ENCODE measurements at places on chromosomes 1 and 21.

- no peak for DNase-seq
These were observed 103.8 kb downstream of the PCBP3 start for GRCh38 chr21:45747233-45747766.

DNA sequence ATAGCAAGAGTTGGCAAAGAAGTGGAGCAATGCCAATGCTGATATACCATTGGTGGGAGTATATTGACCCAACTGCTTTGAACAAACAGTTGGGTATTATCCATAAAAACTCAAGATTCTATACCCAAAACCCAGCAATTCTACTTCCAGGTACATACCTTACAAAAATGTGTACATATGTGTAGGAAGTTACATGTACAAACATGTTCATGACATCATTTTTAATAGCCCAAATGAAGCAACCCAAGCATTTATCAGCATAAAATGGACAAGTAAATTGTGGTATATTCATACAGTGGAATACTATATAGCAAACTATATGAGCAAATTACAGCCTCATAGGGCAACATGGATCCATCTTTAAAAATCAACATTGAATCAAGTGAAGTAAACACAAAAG is 20.9 kb downstream of the RWDD3 start:
- DNase-seq: no peak

DNA sequence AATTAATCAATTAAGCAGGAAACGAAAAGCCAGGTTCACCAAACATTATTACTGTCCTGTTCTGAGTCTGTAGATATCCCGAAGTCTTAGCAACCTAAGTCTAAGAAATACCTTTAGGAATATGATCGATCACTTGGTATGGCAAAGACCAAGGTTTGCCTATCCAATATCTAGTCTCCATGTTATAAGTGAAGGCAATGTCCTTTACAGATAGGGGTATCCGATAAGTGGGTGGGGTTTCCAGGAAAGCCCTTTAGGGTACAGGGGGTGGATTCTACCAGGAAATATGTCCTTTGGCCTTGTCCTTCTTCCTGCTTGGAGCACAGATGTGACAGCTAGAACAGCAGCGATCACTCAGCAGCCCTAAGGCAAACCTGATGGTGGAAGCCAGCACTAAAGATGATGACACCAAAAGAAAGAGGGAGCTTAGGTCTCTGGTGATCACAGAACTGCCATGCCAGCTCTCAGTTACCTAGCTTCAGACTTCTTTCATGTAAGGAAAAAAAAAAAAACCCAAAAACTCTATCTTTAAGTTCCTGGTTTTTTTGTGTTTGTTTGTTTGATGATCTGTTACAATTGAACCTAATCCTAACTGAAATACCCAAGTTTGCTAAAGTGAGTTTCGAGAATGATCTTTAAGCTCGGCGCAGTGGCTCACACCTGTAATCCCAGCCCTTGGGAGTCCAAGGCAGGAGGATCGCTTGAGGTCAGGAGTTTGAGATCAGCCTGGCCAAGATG is 40.8 kb downstream of the DSTYK start:
- DNase-seq: no peak

DNA sequence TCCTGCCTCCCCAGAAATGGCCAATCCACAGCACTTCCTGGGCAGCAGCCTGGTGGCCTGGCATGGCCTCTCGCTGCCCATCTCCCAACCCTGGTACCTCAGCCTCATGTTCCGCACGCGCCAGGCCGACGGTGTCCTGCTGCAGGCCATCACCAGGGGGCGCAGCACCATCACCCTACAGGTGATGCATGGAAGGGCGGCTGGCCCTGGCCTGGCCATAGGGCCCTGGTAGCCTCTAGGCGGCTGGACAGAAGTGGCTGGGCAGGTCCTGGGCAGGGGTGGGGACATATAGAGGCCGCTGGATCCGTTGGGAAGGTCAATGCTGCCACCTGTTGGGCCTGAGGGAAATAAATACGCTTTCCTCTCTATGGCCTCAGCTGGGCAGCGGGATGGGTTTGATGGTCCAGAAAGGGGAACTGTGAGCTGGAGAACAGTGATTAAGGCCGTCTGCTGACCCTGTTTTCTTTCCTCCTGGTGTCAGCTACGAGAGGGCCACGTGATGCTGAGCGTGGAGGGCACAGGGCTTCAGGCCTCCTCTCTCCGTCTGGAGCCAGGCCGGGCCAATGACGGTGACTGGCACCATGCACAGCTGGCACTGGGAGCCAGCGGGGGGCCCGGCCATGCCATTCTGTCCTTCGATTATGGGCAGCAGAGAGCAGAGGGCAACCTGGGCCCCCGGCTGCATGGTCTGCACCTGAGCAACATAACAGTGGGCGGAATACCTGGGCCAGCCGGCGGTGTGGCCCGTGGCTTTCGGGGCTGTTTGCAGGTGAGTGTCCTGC is 14.4 kb downstream of the CELSR2 start:
- DNase-seq: peak; percentile 99

DNA sequence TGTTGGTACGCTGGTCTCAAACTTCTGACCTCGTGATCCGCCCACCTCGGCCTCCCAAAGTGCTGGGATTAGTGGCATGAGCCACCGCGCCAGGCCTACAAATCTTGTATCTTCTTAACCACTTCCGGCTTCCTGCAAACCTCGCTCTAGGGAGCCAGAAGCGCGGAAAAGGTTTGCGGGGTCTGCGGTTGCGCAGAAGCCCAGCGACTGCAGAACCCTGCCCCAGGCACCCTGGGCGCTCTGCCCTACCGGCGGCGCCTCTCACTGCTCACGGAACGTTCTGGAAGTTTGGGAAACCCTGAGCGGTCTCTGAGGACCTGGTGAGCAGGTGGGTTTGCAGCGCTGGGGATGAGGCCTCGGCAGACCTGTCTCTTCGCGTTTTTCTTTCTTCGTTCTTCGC is at the start of gene C1orf146:
Gene C1orf146, plus strand, starts transcription at position 195 of the 400 bp plus-strand sequence. CDS start 13,506 bp downstream, outside the sequence.
- no peak for DNase-seq

GRCh38 chr1:235972311-235972689 is 92.6 kb downstream of the NID1 start:
- no peak for DNase-seq

DNA sequence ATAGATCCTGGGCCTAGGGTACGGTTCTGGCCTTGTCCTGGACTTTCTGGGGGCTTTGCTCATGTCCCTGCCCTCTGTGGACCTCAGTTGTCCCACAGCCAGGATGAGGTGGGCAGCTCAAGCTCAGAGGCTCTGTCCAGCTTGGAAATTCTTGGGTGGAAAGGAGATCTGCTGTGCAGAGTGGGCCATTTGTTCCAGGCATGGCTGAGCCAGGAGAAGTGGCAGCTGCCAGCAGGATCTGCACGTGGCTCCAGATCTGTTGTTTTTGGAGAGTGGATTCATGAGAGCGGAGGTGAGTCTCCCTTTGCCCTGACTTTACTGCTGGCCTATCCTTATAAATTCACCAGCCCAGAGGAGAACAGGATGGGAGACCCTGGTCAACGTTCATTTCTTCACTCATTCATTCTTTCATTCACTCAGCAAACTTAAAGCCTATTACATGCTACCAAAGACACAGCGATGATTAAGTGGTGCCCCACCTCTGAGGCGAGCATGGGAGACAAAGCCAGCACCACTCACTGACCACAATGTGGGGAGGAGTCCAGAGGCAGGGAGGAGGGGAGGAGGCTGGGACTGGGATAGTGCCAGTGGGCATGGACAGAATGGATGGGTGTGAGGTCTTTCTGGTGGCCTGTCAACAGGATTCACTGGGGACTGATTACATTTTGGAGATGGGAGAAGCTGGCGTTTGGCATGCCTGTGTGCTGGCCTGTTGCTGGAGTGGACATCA is 205.1 kb downstream of the TRABD2B start:
- DNase-seq: no peak

- DNase-seq: no peak
These were observed at the start of gene HJV for GRCh38 chr1:146021622-146022402. HJV (minus strand) TSS chr1:146021735; CDS start chr1:146020231, 1,504 bp downstream.

DNA sequence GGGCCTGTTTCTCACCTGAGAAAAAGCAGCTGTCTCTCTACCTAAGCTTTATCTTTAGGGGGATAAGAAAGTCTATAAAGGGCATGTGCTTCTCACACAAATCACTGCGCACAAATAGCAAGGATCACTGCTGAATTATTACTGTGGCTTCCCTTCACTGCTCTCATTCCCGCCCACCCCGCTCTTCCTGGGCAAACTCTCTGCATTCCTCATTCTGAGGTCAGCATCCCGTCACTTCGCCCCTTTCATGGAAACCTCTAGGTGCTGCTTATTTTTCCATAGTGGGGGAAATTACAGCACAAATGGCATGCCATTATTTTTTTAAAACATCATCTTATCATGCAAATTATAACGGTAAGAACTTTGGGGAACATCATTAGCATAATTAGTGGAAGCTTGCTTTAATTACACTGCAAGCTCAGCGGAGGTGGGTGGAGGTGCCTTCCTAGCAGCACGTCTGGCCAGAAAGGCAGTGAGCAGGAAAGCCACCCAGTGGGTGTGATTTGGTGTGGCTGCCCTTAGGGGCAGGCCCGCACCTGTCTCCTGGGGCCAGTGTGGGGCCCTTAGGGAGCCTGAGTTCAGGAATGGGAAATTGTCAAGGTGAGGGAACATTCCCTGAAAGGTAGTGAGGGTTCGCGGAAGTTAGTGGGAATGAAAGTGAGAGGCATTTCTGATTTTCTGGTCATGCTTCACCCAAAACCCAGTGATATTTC is 105.9 kb downstream of the LAMC2 start:
- DNase-seq: no peak

DNA sequence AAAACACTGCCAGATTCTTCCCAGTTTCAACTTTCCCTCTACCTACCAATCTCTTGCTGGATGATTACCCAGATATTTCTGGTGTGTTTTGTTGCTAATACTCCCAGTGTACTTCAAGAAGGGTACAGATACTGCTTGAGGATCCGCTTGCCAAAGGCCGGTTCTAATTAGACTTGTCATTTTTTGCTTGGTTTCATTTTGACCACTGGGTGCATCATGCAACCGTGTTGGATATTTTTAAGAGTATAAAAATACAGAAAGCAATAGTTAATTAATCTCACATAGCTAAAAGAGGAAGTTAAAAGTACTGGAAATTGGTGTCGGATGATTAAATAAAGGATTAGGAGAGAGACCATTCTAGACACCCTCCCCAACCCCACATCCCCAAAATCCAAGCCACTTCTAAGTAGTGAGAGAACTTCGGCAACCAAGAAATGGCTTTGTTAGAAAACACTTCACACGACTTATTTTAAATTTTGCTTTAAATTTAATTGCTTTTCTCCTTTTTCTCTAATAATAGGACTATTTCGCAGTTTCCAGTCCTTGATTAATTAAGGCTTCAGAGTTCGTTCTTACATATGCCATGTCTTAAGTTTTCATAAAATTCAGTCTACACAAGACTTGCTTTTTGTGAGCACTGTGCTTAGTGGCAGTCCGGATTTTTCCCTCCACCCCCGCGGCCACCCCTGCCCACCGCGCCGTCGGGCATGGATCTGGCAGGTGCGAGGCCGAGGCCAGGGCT is 2.5 kb upstream of the CDKN2C start:
- DNase-seq: peak; percentile 48

- DNase-seq: no peak
These were observed 286.8 kb downstream of the PTPRU start for GRCh38 chr1:29523136-29523535.

DNA sequence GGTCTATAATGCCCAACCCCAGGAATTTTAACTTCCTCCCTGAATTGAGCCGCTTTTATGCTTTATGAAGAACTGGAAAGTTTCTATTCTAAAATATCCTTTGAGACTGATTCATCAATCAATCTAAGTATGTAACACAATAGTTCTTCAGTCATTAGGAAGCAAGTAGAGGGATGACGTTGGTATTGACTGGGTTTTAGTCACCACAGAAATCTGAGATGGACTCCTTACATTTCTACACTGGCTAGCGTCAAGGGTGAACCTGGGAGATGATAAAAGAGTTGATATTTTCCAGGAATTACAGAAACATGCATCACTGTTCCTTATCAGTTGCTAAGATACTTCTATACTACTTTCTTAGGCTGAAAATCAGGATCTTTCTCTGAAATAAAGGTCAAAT is 308.0 kb downstream of the HMCN1 start:
- DNase-seq: no peak

- no peak for DNase-seq
These were observed 15.8 kb upstream of the NEXN start for GRCh38 chr1:77872645-77873044.

DNA sequence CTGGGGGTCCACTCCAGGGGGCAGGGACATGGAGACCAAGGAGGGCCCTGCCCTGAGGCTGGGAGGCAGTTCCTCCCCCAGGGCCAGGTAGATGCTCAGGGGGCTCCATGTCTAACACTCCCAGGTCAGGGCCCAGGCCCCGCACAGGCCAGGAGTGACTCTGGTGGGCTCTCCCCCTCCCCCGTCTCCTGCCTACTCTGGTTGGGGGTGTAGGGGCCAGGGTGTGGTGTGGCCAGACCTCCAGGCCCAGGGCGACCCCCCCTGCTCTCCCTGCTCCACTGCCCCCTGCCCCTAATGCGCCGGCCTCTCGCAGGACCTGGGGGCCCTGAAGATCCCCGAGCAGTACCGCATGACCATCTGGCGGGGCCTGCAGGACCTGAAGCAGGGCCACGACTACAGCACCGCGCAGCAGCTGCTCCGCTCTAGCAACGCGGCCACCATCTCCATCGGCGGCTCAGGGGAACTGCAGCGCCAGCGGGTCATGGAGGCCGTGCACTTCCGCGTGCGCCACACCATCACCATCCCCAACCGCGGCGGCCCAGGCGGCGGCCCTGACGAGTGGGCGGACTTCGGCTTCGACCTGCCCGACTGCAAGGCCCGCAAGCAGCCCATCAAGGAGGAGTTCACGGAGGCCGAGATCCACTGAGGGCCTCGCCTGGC is 19.7 kb upstream of the CCDC27 start:
- no peak for DNase-seq

- DNase-seq: peak; percentile 96
These were observed 29.0 kb upstream of the SARS1 start for GRCh38 chr1:109184687-109185086.

DNA sequence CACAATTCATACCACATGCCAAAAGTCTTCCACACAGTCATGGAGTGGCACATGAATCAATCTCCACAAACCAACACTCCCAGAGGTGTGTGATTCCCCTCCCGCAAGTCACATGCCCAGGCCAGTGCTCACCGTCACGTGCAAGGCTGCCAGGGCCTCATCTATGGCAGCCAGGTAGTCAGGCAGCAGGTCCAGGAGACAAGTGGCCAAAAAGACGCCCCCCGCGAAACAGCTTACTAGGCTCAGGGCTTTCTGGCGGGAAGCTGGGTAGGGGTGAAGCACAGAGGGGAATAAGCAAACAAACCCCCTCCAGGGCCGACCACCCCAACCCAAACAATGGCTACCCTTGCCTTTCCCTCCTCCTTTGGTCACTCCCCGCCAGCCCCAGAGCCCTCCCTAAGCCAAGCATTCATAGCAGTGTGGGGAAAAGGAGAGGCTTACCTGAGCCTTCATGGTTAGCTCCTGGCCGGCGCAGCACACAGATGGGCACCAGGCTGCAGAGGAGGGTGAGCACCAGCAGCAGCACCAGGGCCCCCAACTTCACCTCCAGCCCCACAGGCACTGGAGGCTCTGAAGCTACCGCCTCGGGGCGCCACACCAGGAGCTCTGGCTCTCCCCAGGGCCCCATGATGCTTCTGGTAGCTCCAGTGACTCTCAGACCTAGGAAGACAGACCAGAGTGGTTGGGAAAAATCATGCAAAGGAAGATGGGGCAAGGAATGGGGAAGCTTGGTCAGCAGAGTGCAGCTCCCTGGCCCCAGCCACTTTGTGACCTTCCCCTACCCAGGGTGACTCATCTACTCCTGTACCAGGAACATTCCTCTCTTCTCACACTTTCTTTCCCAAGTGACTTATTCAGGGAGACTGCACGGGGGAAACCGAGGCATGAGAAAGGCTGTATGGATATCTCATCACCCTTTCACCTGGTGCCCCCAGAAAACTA is 978 bp downstream of the SLC39A1 start:
- peak; percentile 49 for DNase-seq

All from DMS53 (cell line).